Activated CD8-positive, alpha-beta memory T cell treated with anti-CD3 and anti-CD28 coated beads for 4 hours (primary cell): ENCODE measurements at places on chromosomes 2 and 18.

DNA sequence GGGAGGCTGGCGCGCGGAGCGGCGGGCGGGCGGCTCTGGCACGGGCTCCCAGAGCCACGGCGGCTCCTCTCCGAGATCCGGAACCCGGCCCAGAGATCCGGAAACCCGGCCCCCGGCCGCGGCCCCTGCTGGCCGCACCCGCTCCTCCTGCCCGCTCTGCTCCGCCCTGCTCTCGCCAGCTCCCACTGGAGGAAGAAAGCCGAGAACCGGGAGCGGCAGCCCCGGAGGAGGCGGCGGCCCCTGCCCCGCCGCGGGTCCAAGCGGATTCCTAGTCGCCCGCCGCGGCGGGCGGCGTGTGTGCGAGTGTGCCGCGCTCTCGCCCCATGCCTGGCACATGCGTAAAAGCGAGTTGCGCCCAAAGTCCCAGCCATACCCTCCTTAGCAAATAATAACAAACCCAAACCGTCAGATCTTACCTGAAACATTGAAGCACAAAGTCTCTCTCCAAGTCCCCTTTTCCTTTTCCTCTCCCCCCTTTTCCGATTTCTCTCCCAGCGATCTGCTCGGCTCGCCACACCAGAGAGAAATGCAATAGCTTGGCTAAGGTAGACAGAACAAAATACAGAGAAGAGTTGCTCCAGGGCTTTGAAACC is 108.7 kb upstream of the KCTD1 start:
- no peak for DNase-seq

DNA sequence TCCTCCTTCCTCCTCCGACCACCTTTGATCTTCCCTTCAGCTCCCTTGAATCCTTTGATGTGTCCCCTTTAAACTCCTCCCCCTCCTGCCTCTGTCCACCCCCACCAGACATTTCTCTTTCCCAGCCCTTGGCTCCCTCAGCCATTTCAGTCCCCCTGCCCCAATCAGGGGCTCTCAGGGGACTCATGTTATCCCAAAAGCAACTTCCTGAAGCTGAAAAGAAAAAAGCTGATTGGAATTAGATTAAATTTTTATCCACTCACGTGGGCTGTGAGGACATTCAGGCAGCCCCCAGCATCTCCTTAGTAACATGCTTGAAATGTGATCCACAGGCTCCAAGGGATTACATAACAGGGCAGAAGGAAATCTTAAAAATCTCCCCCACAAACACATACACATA is 81.3 kb downstream of the NEURL3 start:
- DNase-seq = no peak

DNA sequence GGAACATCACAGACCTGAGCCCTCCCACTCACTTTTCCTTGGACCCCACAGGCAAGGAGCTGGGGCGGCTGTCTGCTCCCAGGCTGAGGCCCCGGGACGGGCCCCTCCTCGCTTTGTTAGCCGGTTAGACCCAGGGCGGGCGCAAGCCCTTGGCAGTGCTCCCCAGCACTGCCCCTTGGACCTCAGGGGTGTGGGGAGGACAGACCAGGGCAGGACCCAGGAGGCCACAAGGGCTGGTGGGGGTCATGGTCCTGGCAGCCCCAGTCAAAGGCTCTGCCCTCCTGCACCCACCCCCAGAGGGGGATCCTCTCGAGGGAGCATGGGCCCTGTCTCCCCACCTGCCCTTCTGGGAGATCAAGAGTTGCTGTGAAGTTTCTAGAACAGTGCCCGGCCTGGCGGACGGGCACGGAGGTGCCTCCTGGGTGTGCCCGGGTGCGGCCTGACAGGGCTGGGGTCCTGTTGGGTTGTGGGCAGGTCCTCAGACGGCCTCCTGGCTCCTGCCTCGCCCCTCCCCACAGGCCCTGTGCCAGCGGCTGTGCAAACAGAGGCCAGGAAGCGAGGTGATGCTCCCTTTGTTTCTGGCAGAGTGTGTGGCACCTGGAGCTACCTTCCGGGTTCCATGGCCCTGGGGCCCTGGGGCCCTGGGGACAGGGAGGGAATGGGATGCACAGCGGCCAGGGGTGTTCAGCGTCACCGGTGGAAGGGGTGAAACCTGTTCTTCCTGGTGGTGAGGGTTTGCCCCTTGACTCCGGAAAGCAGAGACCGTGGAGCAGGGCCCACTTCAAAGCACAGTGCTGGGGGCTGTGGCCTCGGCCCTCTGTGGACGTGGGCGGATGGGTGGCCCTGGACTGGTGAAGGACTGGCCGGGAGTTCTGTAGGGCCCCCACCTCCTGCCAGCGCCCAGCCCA is 2.9 kb upstream of the GAL3ST2 start:
- DNase-seq = no peak

- no peak for DNase-seq
Measured at GRCh38 chr18:23550898-23551297, 35.4 kb downstream of the NPC1 start.

- no peak for DNase-seq
Measured at GRCh38 chr2:168089200-168089599, 158.2 kb downstream of the STK39 start.

DNA sequence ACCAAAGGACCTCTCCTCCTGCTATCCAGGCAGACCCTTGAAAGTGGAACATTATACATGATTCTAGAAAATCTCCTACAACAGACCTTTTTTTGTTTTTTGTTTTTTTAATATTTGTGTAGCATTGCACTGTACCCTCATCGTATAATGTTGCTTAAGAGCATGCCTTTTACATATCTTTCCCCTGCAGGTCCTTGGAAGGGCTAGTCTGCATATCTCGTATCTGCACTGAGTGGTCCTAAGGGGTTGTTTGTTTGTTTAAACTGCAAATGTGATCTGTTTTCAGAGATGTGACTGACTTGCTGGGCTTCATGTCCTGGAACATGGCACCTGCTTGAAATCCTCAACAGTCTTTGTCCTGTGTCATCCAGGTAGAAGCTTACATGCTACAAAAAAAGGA is 204.1 kb downstream of the FAM210A start:
- DNase-seq = no peak

DNA sequence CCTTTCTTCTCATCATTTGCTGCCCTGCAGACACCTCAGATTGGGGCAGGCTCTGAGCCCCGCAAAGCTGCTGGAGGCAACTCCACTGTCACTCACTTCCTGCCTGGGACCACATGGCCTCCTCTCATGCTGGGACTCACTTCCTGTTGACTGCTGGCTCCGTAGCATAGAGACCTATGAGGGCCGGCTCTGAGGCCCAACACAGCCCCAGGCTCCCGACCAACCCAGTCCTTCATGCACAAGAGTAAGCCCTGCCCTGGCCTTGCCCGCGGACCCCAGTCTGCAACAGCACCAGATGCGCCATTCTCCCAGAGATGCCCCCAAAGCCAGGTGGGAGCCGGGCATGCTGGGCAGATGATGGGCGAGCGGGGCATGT is 55.7 kb downstream of the DNMT3A start:
- no peak for DNase-seq

GRCh38 chr2:128646091-128646490 is 327.4 kb upstream of the HS6ST1 start:
- no peak for DNase-seq

DNA sequence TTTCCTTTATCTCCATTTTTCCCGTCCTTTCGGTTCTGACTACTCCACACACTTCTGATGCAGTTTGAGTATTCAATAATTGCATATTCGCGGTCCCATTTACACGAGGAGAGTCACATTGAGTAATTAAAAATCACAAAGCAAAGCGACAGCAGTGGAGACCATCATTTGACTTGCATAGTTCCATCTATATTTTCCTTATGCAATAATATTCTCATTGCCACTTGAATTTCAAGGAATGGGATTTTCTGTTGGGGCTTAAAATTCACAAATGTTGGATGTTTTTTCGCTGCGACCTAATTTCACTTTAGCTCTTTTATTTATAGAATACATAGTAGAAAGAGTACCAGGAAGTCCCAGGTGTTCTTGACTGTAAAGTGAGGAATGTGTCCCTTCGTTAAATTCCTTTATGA is 186.8 kb downstream of the ZEB2 start:
- no peak for DNase-seq

GRCh38 chr2:6031200-6031867 is 339.1 kb downstream of the SOX11 start:
- no peak for DNase-seq

- no peak for DNase-seq
Measured at GRCh38 chr18:46320928-46321711, 216.9 kb downstream of the HAUS1 start.

DNA sequence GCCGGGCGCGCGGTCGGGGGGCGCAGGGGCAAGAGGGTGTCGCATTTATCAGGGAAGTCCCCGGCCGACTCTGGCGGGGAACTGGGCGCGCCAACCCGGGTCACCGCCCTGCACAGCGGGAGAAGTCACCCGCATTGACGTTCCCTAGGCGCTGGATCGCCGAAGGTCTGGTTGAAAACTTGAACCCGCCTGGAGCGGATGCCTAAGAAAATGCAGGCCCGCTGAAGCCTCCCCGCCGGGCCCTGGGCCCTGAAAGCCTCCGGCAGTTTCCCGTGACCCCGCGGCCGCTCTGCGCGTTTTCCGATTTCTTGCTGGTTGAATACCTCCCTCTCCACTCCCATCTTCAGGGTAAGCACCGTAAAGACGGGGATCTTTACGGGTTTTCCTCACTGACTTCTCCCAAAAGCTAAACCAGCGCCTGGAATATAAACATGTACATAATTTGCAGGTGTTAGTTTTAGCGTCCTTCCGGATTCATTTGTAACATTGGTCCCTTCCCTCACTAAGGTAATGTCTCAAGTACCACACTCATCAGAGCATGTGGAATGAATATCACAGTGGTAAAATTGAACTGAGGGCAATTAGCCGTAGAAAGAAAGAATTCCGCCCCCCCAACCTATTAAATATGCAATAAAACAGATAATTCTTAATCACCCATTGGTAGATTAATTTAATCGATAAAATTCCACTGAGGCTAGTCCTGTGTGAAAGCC is 675 bp upstream of the SPIRE1 start:
- no peak for DNase-seq

DNA sequence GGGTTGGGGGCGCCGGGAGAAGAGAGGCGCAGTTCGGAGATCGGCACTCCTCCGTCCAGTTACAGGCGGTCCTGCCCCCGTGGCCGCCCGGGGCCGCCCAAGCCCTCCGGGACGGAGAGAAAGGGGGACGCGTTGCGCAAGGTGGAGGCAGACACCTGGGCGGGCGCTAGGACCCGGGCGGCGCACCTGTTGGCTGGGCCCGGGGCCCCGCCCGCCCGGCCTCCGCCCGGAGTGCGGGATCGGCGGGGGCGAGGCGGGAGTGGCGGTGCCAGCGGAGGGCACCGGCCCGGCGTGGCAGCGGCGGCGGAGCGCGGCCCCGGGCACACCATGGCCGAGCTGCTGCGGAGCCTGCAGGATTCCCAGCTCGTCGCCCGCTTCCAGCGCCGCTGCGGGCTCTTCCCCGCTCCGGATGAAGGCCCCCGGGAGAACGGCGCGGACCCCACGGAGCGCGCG is at the start of gene SGPP2:
TSS of gene SGPP2 (plus strand) at position 268 of the 453 bp plus-strand sequence. CDS start at position 328, 60 bp downstream.
- no peak for DNase-seq

DNA sequence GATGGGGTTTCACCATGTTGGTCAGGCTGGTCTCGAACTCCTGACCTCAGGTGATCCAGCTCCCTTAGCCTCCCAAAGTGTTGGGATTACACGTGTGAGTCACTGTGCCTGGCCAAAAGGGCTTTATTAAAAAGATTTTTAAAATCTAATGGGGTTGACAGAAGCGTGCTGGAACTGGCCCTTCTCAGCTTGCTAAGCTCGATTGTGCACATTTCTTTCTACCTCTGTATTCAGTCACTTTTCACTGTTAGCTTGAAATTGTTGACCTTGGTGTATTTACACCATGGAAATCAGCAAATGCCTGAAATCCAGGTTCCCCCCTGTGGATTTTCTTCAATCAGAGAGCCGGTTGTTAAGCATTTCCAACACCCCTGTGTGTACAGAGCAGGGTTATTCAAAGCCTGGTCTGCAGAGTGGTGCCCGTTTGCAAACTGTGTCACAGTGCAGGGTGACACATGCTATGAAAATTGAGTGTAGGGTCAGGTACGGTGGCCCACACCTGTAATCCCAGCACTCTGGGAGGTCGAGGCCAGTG is 140.2 kb downstream of the TGIF1 start:
- DNase-seq = no peak

DNA sequence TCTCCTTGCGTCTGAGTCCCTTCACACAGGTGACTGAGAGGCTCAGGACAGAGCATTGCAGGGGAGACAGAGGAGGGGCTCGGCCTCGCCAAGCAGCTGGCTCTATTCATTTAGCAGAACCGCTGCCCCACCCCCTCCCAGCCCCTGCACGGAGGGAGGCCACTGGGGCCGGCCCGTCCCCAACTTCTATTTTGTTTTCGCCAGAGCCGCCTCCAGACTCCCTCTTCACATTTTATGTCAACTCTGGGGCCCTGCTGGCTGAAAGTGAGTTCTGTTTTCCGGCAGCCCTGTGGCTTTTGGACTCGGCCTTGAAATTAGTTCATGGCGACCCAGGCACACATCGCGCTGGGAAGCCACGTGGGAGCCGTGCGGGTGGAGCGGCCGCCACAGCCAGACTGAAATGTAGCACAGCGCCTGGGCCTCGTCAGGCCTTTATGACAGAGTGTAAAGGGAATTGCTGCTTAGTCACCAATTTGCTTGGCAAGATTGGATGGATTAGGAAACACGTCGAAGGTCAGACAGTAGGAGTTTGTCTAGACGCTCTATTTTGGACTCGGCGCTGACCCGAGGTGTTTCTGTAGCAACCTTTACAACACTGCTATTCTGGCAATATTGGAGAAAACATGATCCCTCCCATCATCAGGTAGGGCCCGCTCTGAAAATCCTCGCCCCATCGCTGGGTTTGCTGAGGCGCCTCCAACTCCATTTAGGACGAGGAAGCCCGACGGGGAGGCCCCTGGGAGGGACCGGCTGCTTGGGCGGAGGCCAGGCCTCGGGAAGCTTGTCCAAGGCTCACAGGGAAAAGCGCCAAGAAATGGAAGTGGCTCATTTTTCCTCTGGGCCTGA is 90.7 kb upstream of the CTDP1 start:
- DNase-seq = no peak

DNA sequence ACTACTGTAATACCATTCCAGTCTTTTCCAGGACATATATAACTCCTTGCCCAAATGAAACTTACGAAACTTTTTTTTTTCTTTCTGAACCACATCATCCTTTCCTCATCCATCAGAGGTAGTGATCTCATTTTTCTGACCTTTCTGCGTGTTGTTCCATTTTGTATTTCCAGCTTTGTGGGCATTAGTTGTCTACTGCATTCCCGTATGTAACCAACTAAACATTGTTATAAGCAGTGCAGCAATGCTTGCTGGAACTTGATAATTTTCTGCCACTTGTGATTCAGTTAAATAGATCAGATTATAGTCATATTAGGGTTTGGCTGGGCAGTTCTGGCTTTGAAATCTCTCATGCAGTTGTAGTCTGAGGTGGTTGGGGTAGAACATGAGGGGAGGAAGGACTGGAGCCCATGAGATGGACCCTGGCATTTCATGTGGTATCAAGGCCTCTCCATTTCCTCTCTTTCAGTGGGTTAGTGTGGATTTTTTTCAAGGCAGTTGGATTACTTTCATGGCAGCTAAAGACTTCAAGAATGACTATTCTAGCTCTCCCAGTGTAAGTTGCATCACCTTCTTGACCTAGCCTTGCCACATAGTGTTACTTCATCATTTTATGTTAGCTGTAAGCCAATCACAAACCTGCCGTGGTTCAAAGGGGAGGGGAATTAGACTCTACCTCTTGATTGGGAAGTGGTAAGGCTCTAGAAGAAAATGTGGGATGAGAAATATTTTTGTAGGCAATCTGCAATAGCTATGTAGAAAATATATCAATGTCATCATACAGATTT is 80.5 kb downstream of the EHBP1 start:
- DNase-seq = no peak

GRCh38 chr2:120992791-120993555 is 257.3 kb downstream of the GLI2 start:
- DNase-seq = no peak

- DNase-seq = no peak
Measured at GRCh38 chr2:223093436-223094241, 41.6 kb downstream of the KCNE4 start.

GRCh38 chr2:181566334-181567032 is 90.4 kb downstream of the CERKL start:
- DNase-seq = no peak
